ENCODE measurements at places on chromosomes 1 and 21.

DNA sequence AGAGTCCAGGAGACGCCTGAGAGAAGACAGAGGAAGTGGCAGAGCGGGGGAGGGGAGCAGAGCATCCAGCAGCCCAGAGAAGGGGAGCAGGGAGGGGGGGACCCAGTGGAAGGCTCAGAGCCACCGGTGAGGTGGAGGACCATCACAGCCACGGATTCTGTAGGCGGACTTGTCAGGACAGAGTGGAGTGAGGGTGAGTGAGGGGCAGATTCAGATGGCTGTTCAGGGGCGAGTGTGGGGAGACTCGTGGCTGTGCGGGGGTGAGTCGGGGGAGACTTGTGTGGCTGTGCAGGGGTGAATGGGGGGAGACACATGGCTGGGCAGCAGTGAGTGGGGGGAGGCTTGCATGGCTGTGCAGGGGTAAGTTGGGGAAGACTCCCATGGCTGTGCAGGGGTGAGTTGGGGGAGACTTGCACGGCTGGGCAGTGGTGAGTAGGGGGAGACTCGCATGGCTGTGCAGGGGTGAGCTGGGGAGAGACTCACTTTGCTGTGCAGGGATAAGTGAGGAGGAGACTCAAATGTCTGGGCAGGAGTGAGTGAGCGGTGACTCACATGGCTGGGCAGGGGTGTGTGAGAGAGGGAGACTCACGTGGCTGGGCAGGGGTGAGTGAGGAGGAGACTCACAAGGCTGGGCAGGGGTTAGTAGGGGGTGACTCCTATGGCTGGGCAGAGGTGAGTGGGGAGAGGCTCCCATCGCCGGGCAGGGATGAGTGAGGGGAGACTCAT lies 56.8 kb upstream of the ABCG1 start:
- no peak for DNase-seq

- DNase-seq = no peak
These were observed 856.6 kb downstream of the PLA2G4A start for GRCh38 chr1:187685333-187685732.

DNA sequence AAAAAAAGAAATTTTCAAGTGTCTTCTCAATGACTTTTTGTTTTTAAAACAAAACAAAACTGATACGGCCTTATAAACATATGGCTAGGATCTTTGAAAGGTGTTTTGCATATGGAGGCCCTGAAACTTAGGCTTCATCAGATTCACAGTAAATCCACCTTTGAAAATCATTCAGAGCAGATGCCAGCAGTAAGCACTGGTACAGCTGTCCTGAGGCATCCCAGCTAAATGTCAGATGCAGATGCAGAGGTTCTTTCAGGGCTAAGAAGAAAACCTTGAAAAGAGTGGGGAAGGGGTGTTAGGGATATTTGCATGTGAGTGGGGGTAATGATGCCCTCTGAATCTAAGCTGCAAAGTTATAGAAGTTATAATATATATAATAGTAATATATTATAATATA lies 56.2 kb upstream of the GNG12 start:
- DNase-seq = no peak

- peak; percentile 60 for DNase-seq
These were observed 122.3 kb upstream of the RUNX1 start for GRCh38 chr21:35171385-35171784.

DNA sequence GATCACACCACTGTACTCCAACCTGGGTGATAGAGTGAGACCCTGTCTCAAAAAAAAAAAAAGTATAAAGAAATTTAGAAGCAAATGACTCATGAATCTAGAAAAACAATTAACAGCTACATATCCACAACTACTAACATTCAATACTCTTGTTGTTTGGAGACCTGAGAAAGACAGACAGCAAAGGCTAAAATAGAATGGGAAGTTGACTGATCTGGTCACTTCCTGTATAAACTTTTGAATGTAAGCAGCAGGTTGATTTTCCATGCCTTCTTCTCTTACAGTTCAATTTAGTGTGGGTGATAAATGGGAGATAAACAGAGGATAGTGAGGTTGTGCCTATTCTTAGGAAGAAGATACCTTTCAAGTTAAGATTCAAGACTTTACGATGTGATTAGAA lies 85.2 kb downstream of the TGFB2 start:
- DNase-seq = no peak

DNA sequence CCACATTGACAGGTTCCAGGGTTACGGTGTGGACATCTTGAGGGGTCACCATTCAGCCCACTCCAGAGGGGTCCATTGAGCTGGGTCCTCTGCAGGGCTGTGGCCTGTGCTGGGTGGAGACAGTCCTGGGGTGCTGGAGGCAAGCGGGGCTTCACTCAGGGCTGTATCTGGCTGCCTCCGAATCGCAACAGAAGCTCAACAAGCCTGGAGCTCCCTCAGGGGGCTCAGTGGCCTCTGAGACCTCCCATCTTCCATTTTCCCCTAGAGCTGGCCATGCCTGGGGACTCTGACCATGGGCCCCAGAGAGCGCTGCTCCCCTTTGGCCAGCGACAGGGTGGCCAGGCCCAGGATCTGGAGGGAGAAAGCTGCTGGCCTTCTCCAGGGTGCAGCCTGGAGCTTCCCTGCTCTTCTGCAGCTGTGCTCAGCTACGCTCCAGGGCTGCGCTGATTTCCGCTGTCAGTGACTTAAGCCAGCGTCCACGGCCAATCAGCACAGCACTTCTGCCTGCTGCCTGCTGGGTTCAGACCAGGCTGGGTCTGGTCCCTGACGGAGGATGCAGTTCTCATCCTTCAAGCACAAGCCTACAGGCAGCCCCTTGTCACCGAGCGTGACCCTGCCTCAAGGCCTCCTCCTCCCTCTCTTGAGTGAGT lies 45.0 kb upstream of the ADARB1 start:
- DNase-seq = no peak

DNA sequence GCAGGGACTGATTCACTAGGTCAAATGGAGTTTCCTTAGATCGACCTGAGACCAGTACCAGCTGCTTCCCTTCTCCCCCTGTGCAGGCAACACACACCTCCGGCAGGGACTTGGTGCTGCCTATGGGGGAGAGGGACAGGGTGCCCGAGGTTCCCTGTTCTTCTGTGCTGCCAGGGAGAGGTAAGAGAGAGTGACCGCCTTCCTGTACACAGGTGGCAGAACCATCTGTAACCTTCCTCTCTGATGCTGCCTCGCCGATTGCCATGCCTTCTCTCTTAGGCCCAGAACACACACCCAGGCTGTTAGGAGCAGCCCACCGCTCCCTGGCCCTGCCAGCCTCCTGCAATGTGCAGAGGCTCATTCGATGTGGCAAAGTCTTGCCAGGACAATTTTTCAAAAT lies 9.3 kb downstream of the MYOC start:
- DNase-seq = no peak

DNA sequence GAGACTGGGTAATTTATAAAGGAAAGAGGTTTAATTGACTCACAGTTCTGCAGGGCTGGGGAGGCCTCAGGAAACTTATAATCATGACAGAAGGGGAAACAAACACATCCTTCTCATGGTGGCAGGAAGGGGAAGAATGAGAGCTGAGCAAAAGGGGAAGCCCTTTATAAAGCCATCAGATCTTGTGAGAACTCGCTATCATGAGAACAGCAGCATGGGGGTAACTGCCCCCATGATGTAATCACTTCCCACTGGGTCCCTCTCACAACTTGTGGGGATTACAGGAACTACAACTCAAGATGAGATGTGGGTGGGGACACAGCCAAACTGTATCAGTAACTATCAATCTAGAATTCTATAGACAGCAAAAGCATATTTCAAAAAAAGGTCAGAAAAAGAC lies 64.7 kb upstream of the ACTRT2 start:
- DNase-seq = no peak

- no peak for DNase-seq
These were observed 52.3 kb downstream of the TCP10L start for GRCh38 chr21:32533053-32533452.

- no peak for DNase-seq
These were observed 26.6 kb downstream of the KRTAP24-1 start for GRCh38 chr21:30256100-30256499.

GRCh38 chr1:192488058-192488457 lies 87.5 kb upstream of the RGS1 start:
- no peak for DNase-seq

DNA sequence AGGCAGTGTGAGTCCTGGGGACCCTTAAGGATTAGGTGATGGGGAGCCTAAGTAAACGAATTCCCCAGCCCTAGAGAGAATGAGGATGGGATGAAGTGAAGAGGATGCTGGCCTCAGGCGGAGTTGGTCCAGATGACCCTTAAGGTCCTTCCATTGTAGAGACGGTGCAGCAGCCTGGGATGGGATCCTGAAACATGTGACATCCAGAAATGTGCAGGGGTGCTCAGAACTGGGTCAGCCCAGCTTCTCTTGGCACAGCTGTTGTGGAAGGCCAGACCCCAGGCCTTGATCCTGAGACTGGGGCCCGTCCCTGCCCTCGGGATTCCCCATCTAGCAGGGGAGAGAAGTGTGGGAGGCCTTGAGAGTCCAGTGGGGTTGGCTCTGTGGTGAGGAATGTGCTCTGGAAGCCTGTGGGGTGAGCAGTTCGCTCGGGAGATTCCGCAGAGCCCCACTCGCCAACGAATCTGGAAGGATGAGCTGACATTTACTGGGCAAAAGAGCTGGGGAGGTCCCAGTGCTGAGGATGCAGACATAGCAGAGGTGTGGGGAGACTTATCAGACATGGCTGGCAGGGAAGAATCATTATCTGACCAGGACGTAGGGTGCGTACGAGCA lies 28.1 kb downstream of the A3GALT2 start:
- no peak for DNase-seq

- no peak for DNase-seq
These were observed 89.3 kb upstream of the CNIH3 start for GRCh38 chr1:224526771-224527170.

- DNase-seq = no peak
These were observed 154.8 kb downstream of the SLC45A1 start for GRCh38 chr1:8472668-8473067.

DNA sequence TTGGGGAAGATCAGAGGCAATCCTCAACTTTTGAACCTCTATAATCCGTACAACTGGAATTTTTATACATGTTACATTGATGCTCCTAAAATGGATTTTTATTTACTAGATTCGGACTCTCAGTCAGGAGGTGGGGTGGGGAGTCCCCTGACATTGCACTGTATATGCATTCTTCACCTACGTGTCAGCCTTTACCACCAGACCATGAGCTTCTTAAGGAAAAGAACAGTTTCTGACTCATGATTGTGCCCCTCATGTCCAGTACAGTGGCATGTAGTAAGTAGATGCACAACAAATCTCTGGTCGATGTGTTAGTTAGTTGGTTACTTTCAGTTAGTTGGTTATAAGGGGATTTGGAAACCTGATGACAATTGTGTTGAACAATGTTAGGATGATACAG lies 15.4 kb downstream of the LPAR3 start:
- DNase-seq = no peak

GRCh38 chr1:115718011-115718754 lies 50.3 kb downstream of the CASQ2 start:
- no peak for DNase-seq

GRCh38 chr1:244835276-244836134 lies at the start of gene COX20:
Gene COX20, plus strand, starts transcription at chr1:244835658. Its CDS starts 57 bp downstream, at chr1:244835715.
- peak; percentile 95 for DNase-seq

GRCh38 chr1:229440851-229441537 lies 7.1 kb upstream of the ACTA1 start:
- DNase-seq = no peak

DNA sequence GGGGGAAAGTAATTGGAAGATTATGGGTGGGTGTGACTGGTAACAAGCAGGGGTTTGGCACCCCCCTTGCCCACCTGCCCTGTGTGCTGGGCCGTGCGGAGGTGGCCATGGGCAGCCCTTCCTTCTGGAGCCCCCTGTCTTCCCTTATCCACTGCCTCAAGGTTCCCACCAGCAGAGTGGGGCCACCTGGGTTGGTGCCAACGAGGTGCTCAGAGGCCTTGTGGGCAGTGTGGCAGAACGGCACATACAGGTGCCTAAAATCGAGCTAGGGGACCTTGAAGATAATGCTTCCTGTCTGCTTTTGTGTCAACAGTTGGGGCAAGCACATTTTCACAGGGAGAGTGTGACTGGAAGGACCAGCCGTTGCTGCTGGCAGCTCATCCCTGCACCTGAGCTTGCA lies 161.8 kb downstream of the PCBP3 start:
- no peak for DNase-seq

GRCh38 chr21:36929622-36930021 lies 36.8 kb downstream of the HLCS start:
- no peak for DNase-seq

GRCh38 chr21:41428311-41428710 lies 2.3 kb downstream of the MX1 start:
- no peak for DNase-seq
